CD4-positive, alpha-beta T cell treated with Interleukin-21 for 1 hour (primary cell): ENCODE measurements at places on chromosomes 6 and 20.

- DNase-seq, result peak; percentile 81
Observed at GRCh38 chr20:17536944-17537444, 5.8 kb upstream of the BFSP1 start.

DNA sequence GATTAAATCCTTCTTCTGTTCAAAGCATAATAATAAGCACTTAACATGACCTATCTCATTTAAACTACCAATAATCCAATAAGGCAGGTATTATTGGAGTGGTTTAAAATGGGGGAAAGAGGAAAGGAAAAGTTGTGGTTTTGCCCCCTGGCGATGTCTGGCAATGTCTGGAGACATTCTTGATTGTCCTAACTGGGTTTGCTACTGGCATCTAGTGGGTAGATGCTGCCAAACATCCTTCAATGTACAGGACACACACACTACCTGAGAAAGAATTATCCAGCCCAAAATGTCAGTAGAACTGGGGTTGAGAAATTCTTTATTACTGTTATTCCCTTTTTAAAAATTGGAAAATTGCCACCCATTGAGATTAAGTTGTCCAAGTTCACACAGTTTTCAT is 25.2 kb upstream of the SRSF6 start:
- DNase-seq, result no peak

GRCh38 chr6:134289204-134289575 is 28.7 kb downstream of the SGK1 start:
- no peak for DNase-seq

DNA sequence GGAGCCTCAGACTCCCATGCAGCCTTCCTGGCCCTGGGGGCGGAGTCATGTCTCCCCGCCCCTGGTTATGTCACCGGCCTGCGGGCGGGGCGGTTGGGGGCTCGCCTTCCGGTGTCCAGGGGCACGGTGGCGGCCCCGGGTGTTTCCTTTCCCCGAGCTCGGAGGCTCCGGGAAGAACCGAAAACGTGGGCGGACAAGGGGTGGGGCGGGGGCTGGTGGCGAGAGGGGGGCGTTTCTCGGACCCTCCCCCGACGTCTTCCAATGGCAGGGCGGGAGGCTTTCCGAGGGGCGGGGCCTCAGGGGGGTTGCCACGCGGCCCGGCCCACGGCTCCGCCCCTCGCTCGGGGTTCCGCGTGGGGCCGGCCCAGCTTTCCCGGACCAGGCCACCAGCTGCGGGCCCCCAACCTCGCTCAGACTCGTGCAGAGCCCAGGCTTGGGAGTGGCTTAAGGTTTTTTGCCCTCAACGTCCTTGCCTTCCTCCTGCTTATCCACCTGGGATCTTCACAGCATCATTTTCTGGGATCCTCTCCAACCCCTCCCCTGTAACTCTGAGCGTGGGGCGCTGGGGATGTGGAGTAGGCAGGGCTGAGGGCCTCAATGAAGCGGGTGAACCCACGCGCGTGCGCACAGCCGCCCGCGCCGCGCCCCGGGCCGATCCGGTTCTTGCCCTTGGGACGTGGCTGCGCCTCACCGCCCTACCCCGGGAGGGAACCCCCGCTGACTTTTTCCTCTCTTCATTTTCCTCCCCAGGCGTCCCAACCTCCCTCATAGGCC is 2.1 kb upstream of the NRN1 start:
- peak; percentile 55 for DNase-seq

GRCh38 chr6:154942770-154943169 is 52.3 kb upstream of the TIAM2 start:
- DNase-seq, result no peak

GRCh38 chr6:136566007-136566487 is 15.8 kb upstream of the MAP7 start:
- no peak for DNase-seq

GRCh38 chr6:5679270-5679669 is 327.5 kb downstream of the NRN1 start:
- DNase-seq, result no peak

GRCh38 chr6:71035871-71036270 is 79.0 kb upstream of the B3GAT2 start:
- DNase-seq, result no peak

DNA sequence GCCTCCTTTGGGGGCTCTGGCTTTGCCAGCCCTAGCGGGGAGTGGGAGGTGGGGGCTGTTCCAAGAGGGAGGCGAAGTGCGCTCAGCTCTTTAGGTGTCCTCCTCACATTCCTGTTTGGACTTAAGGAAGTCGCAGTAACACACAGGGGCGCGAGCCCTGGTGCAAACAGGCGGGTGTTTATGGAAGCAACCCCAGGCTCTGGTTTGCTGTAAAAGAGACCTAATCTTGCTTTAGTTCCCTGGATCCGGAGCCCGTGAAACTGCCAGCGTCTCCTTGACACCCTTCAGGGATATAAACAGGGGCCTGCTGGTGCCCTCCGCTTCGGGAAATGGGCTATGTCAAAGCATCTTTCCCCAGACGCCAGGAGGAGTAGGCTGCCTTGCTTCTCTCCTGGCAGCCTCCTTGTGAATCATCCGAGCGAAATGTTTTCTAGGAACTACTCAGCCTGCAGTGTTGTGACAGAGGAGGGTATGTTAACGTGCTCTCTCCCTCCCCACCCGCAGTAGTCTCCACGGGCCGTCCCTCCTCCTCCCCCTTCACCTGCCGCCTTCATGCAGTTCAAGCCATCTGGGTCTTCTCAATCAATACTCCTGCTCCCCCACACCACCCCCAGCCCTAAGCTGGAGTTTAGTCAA is 168.0 kb upstream of the LRFN2 start:
- DNase-seq, result no peak

GRCh38 chr6:137933696-137934095 is 66.6 kb downstream of the TNFAIP3 start:
- DNase-seq, result no peak

DNA sequence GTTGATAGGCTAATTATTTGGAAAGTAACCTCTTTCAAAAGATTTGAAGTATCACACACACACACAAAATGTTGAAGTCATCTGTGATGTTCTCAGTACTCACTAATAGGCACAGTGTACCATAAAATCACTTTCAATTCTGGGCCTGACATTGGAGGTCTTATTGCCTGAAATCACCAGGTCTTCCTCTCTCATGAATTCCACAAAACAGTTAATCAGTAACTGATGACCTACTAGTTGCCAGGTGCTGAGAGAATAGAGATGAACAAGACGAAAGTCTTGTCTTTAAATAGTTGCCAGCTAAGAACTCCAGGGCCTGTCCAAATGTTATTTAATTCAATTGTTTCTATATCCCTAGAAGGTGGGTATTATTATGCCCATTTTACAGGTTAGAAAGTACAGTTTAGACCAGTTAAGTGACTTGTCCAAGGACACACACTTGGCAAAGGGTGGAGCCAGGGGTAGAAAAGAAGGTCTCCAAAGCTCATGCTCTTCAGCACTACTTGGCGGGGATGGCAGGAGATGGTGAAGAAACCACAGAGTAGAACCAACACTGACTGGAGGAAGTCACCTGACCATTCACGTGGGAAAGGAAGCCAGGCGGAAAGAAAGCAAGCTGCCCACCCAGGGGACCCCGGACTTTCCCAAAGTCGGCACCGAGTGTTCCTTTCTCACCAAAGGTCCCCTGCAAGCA is 116.4 kb downstream of the KIF6 start:
- no peak for DNase-seq

DNA sequence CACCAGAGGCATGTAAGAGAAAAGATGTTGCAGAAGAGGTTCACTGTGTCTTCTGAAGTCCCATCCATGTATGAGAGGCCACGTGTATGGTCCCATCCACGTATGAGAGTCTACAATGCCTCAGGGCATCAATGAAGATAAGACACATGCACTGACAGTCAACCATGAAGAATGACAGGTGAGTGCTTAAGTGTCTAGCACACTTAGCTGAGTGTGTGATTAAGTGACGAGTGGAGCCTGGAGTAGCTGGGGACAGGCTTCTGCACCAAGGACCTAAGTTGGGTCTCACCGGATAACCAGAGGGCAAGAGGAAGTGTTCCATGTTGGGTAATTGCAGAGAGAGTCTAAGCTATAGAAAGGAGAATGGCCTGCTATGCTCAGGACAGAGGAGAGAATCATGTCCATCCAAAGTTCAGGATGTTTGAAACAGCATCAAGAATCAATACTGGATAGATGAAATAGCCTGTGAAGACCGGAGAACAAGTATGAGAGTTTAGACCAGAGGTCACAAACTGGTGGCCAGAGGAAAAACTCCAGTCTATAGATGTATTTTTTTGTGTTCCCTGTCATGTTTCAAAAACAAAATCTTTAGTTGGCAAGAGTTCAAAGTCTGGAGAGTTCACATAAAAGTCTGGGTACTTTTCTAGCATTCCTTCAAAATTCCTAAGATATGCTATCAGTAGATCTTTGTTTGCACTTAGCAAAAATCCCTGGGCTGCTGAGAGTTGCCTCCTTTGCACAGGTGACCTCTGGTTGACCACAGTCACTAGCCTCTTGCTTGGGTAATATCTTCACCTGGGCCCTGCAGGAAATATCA is 165.8 kb downstream of the KIF16B start:
- DNase-seq, result no peak

GRCh38 chr6:37878150-37878710 is 58.7 kb downstream of the ZFAND3 start:
- no peak for DNase-seq

- no peak for DNase-seq
Observed at GRCh38 chr6:25487012-25487411, 165.0 kb upstream of the SCGN start.

DNA sequence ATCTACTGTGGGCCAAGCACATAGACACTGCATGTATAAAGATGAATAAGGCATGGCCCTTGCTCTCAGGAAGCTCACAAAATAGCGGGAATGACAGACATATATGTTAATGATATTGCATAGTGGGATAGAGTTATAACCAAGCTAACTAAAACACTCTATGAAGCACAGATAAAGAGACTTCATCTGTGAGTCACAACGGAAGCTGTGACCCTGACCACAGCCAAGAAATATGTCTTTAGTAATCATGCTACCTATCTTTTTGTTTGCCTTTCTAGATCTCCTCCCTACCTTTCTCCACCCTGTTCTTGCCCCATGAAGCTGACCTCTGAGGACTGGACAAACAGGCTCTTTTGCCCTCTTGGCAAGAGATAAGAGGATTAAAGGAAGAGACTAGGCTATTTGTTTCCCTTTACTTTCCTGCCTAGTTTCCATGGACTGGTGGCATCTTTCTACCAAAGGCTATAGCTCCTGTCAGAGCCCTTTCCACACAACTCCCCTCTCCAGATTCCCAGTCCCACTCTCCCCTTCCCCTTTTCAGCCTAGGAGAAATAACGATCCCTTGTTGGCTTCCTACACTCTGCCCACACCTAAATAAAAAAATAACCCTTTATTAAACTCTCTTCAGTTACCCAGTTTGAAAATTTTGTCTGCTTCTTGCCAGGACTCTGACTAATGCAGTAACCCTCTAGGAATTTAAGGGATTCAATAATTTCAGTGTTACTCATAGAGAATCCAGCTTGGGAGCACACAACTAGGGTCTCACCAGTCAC is 504.9 kb upstream of the MARCKS start:
- DNase-seq, result no peak

- DNase-seq, result no peak
Observed at GRCh38 chr20:12762725-12763124, 246.0 kb upstream of the SPTLC3 start.

DNA sequence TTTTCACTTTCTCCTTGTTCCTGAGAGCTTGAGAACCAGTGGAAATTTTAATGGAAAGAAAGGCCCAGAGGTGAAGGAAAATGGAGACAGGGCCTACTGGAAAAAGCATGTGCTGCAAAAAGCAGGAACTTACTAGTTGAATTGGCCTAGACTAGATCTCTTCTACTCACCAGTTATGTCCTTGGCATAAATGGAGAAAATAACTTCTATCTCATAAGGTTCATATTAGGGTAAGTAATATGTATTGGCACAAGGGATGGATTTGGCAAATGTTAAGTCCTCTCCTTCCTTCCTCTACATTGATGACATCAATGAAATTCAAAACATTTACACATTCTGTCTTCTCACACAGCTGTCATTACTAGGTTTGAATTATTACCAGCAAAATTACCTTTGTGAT is 74.0 kb downstream of the NDUFAF5 start:
- DNase-seq, result no peak

GRCh38 chr20:8633366-8633765 is 435.5 kb upstream of the PLCB4 start:
- DNase-seq, result no peak

- DNase-seq, result no peak
Observed at GRCh38 chr6:48389146-48390043, 278.4 kb upstream of the PTCHD4 start.

DNA sequence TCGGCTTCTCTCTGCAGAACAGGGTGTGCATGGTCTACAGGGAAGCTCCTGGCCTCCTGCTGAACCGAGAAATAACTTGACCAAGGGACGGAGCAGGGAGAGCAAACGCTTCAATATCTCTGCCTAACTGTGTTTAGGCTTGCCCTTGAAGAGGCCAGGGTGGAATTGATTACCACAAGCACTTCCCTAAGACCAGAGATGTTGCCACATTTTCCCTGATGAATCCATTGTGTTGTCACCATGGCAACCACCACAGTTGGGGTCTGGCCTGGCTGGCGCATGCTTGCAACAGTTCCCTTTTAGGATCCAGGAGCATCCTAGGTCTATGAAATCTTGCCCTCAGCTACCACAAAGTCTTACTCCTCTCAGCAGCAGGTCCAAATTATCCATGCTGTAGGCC is 213.5 kb upstream of the SULF2 start:
- DNase-seq, result no peak

- no peak for DNase-seq
Observed at GRCh38 chr6:132512342-132512637, 626 bp downstream of the STX7 start.

GRCh38 chr6:159328052-159328451 is 158.9 kb downstream of the FNDC1 start:
- DNase-seq, result no peak

- DNase-seq, result no peak
Observed at GRCh38 chr20:18913701-18914100, 100.1 kb downstream of the SCP2D1 start.

DNA sequence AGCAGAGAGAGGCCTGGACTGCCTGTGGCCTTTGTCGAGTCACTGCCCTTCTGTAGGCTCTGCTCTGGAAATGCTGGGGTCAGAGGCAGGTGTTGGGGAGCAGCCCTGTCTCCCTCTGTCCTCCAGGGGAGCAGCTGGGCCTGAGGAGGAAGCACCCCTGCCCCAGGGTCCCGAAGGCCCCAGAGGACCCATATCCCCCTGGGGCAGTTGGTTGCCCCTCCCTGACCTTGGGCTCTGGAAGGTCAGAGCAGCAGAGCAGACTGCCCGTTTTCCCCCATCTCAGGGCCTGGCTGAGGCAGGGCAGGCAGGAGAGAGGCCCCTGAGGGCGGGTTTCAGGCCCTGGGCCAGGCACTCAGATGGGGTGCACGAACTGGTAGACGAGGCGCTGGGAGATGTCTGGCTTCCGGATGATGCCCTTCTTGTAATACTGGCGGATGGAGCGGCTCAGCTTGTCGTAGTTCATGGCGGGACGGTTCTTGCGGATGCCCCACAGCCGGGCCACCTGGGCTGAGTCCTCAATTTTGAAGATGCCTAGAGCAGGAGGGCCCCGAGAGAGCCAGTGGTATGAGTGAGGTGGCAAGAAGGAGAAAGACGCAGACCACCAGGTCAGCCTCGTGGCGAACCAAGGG is 18.1 kb downstream of the SPDEF start:
- DNase-seq, result no peak
